ENCODE measurements at places on chromosomes 3 and 15.

DNA sequence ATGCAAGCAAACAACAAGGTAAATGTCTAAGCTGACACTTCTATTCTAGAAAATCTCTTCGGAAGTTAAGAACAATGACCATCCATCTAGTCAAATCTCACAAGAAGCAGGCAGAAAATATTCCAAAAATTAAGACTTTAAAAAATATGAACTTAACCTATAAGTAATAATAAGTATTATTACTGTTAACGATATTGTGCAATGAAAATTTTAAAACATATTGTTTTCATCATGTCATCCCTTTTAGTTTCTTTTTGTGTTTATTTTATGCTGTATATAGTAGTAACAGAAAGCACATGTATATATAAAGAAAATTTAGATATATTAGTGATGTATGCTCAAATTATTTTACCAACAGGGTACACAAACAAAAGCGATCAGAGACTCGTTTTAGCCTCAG, 4.1 kb downstream of the HDGFL3 start:
- no peak for DNase-seq

- DNase-seq = no peak
Observed at GRCh38 chr3:170476291-170476690, 57.6 kb downstream of the CLDN11 start.

DNA sequence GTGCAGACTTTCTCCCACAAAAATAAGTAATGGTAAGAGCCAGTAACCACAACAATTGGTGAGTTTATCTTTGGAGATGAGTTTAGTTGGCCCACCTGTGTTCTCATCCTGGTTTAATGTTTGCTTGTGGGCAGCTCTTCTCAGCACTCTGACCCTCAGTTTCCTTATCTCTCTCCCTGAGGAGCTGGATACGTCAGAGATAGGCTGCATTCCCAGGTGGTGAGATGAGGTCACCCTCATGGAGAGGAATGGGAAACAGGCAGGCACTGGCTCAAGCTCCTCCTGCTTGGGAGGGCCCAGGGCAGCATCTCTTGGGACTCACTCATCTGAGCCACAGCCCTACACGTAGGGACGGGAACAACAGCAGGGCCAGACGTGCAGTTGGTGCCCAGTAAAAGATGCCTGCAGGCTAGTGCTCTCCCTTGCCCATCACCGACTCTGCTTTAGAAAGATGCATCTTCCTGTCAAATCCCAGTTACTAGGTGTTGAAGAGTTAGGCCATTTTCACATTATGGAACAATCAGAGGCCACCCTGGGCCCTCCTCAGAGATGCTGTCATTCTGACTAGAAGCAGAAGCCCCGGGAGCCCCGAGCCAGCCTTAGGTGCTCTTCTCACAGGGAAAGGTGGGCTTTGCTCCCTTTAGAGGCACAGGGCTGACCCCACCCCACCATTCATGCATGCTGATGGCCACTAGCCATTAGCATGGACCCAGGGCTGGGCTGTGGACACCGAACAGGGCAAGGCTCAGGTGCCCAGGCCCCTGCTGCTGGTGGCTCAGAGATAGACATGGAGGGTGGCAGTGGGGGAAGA, 59.7 kb downstream of the GRIP2 start:
- no peak for DNase-seq

DNA sequence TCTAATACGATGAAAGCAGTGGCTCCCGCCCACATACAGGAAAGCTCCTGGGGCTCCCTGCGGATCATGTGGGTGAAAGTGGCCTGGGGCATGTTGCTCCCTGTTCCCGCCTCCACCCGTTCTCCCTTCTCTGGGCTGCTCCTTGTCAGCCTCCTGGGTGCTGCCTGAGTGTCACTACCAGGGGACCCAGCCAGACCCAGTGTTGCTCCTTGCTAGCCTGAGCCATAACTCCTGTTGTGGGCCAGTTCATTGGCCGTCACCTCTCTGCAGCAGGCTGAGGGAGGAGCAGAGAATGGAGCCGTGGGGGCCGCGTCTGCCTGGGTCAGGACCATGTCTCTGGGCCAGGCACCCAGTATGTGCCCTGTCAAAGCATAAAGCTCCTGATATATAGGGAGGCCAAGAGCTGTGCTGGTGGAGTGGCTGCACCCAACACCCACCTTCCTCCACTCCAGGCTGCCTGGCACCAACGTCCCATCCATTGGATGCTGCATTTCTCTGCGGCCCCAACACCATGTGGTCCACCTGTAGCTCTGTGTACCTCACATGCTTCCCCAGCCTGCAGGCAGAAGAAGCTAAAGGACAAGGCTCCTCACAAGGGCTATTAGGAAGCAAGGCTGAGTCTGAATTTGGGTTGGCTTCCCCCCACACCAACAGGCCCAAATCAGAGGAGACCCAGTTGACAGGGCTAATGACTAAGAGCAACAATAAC, 40.5 kb downstream of the KLF13 start:
- DNase-seq = no peak

GRCh38 chr3:151896246-151897012, 23.0 kb downstream of the SUCNR1 start:
- DNase-seq = no peak

DNA sequence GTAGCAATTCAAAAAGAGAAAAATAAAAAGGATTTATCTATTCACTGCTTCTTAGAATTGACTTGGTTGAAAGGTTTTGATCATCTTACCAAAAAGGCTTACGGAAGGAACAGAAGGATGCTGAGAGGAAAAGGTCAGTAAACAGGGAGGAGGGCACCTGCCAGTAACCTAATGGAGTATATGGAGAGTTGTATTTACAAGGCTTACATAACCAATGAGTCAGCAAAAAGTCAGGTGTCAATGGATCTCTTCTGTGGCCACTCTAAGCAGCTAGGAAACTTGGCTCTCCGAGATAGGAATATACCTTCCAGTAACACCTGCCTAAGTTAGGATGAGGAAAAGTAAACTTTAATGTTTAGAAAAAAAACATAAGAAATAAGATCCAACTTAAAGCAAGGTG, 80.5 kb upstream of the PLXND1 start:
- no peak for DNase-seq

- no peak for DNase-seq
Observed at GRCh38 chr15:66400351-66400774, 13.7 kb downstream of the MAP2K1 start.

DNA sequence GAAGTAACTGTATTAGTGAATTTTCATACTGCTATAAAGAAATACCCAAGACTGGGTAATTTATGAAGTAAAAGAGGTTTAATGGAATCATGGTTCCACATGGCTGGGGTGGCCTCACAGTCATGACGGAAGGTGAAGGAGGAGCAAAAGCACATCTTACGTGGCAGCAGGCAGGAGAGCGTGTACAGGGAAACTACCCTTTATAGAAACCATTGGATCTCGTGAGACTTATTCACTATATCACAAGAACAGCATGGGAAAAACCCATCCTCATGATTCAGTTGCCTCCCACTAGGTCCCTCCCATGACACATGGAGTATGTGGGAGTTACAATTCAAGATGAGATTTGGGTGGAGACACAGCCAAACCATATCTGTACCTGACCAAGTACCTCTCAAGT, 812.3 kb upstream of the ALCAM start:
- no peak for DNase-seq

DNA sequence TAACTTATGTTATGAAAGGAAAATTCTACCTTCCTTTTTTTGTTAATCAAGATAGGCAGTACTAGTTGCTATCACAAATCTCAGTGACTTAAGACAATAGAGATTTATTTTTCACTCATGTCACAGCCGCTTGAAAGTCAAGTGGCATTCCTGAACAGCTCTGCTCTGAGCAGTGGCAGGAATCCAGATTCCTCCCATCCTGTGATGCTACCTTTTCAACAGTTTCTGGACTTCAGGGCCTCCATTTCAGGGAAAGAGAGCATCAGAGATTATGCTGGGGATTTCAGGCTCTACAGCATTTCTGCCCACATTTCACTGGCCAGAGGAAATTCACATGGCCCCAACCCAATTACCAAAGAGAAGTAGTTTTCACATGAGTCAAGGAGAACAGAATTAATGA, 83.4 kb downstream of the IL1RAP start:
- DNase-seq = no peak

DNA sequence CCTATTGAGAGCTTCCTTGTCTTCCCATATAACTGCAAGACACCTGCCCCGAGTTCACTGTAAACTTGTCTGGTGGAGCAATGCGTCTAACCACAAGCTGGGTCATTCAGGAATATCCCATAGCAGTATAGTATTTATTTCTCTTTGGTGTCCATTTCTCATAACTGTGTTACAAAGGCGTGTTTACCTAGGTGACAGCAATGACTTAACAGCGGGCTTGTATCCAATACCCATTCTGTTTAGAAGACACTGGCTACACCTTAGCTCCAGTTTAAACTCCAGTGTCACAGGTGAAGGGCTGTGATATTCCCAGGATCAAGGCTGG, 24.3 kb downstream of the ATP10A start:
- DNase-seq = no peak

DNA sequence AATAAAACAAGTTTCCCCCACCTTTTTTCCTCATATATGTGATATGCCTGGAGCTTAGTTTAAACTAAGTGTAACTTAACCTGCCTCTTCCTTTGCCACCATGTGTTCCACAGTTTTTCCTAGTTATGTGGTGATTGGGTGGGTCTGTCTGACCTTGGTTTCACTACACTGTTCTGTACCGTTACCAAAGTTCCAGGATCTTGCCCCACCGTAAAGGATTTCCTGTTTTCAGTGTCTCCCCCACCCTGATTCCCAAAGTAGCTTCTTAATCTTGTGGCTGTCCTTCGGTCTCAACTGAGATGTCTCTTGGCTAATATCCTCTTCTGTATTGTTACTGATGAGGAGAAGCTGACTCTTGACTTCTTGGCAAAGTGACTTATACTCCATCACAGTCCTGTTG, 6.4 kb upstream of the MGA start:
- no peak for DNase-seq

DNA sequence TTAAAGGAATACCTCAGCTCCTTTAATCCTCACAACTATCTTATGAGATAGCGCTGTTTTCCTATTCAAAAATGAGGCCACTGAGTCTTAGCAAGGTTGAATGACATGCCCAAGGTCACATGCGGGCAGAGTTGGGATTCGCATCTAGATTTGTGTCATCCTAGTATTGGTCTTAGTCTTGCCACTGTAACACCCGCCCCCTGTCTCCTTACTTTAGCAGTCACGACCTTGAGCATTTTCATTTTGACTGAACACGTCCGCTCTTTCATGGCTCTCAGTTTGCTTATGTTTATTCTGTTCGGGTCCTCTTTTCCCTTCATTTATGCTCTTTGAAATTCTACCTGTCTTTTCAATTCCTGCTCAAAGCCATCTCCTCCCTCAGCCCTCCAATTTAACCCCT, 112.5 kb upstream of the CADPS start:
- no peak for DNase-seq

GRCh38 chr15:81006124-81006523, 5.4 kb downstream of the TLNRD1 start:
- DNase-seq = no peak

DNA sequence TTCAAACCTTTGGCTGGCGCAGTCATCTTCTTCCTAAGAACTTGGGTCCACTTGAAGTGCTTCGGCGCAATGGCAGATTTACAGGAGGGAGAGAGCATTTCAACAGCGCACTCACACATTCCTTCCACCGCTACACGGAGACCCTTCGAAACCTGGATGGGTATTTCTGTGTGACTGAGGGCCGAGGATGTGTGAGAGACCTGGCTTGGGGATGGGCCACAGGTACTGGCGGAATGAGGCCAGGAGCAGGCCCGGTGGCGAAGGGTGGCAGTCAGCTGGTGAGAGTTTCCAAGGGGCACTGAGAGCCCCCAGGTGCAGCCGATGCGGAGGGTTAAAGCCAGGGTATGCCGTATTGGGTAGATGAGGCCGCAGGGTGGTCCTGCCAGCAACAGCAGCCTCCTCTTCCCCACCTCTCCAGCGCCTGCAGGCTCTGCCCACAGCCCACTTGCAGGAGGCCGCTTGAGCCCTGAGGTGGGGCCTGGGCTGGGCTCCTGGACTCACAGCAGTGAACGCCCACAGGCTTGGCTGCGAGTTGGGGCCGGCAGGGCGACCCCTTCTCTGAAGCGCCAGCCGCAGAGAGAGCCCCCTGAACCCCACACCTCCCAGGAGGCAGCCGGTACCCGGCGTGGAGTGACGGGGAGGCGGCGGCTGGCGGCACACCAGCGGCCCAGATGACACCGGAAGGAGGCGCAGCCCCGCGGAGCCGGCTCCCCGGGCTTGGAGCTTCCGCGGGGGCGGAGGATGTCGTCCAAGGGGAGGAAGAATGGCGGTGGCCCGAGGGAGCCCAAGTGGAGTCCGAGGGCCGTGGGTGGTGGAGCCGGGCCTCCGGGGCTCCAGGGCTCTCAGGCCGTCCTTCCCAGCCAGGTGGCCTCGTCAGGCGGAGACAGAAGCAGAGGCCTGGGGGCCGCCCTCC, 166.5 kb downstream of the NSMCE3 start:
- no peak for DNase-seq

DNA sequence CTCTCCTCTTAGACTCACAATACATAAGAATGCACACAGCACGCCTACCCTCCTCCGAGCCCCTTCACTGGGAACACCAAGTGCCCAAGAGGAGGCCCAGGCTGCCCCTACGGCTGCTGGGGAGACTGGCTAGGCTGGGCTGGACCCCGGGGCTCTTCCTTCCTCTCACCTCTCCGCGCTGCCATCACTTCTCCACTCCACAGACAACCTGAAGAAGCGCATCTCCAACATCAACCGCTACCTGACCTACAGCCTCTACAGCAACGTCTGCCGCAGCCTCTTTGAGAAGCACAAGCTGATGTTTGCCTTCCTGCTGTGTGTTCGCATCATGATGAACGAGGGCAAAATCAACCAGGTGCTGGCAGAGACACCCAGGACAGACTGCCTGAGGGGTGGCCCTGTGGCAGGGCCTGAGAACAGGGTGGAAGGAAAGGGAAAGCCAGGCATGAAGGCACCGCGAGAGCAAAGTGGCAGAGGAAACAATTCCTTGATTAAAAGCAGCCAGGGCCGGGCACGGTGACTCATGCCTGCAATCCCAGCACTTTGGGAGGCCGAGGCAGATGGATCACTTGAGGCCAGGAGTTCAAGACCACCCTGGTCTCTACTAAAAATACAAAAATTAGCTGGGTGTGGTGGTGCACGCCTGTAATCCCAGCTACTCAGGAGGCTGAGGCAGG, 51.6 kb downstream of the SEMA3G start:
- no peak for DNase-seq

DNA sequence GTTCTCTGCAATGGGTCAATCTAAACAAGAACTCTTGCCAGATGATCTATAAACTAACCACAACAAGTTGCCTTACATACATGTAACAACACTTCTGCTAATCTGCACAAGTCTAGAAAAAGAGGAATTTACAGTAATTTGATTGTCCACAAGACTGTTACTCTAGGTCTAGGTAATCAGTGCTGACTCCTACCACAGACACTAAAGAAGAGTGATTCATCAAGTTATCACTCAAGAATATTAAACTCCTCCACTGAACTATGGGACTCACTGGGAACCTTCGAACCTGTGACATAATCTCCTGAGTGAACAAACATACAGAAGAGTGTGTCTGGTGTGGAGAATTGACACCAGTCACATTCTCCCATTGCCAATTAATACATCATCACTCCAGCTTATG, 138.3 kb downstream of the ANXA2 start:
- no peak for DNase-seq

DNA sequence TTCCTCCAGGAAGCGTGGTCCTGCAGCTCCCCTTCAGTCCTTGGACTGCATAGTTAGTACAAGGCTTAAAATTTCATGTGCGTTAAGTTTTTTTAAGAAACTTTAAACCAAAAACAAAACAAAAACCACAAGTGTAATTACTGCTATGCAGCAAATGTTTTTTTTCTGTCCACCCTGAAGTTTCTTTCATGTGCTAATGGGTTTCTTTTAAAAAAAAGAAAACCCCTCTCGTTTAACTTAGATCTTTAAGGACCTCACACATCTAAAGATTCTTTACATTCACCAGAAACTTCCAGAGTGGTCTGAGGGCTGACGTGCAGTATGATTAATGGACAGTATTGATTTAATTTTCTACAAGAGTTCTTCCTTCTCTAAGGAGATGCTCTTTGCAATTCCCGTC, 72.0 kb upstream of the PYGO1 start:
- DNase-seq = no peak

Data from cortex of kidney (tissue), 1 donor.